Activated T-cell treated with anti-CD3 and anti-CD28 coated beads, Interleukin-2, amount 50 U/mL, for 4 hours (primary cell): ENCODE measurements at places on chromosomes 3 and 15. TPM values are rescaled to one million over a fixed set of nuclear protein-coding genes. Genes with fewer than 3 reads are reported as not detected.

GRCh38 chr3:195031574-195032003, 239.4 kb downstream of the XXYLT1 start:
- no peak for DNase-seq

DNA sequence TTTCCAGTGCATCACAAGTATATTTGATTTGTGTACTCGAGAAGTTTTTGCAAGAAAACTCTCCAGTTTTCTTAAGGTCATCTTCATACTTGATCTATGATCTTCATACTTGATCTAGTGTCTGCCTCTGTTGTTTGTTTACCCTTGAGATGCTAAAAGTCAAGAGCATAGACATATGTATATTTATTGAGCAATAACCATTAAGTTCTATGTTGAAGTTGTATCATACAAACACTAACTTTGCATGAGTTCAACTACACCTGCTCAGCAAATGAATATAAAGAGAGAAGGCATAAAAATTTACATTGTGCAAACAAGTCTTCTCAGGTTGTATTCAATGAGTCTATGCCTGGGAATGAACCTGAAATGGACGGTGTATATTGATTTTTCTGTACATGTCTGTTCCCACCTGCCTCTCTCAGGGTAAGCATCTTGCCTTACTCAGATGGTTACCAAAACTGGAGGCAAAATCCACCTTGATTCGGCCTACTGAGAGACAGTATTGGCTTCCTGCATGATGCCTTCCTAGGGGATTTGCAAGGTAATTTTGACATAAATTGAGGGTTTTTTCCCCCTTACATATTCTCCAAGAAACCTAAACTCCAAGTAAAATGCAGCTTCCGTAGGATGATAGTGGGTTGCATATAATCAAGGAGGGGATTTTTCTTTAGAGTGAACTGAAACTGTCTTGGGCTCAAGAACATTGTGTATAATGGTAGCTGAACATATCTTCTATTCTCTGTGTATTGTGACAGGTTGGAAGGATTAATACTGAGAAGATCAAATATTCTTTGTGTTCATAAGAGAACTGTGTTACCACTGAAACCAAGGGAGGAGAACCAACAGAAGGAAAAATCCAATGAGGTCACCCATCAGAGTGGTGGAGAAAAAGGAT, 110.4 kb downstream of the FILIP1L start:
- DNase-seq = no peak

The ST8SIA2 gene
- total RNA-seq = not detected

DNA sequence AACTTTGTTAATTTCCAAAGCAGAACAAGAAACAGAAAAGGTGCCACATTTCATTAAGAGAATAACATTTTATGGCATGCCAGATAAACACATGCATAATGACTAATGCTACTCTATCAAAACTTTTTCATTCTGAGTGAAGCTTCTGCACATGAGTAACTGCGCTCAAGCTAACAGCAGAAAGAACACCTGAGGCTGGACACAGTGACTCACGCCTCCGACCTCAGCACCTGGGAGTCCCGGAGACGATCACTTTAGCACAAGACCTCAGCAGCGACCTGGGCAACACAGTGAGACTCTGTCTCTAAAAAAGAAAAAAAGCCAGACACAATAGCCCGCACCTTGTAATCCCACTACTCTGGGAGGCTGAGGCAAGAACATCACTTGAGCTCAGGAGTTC, 70.6 kb downstream of the ACAP2 start:
- no peak for DNase-seq

GRCh38 chr3:120198305-120198878, 86.6 kb downstream of the GPR156 start:
- no peak for DNase-seq

- DNase-seq = peak; percentile 67
Measured at GRCh38 chr3:52446631-52447511, 2.0 kb upstream of the SEMA3G start.

DNA sequence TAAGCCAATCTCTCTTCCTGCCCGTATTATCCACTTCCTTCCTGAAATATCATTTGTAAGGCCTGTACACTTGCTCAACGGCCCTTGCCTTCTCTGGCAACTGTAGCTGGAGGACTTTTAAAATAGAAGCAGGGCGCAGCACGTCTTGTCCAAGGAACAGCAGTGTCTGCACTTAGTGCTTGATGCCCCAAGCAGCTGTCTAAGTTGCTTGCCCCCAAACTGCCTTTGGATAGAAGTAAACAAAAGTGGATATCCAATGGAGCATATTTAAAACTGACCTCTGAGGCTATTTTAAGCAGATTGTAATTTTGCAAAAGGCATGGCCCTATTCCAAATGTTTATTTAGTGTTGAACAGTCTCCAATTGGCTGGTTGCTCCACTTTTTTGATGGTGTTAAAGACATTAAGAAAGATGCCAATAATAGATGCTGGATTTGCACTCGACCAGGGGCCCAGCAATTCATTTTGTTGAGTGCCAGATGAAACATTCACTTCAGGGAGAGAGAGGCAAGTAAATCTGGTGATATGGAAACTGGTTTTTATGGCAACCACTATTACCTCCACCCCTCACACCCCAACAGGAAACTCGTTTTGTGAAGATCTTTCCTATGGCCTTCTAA, 526.8 kb upstream of the TBL1XR1 start:
- no peak for DNase-seq

DNA sequence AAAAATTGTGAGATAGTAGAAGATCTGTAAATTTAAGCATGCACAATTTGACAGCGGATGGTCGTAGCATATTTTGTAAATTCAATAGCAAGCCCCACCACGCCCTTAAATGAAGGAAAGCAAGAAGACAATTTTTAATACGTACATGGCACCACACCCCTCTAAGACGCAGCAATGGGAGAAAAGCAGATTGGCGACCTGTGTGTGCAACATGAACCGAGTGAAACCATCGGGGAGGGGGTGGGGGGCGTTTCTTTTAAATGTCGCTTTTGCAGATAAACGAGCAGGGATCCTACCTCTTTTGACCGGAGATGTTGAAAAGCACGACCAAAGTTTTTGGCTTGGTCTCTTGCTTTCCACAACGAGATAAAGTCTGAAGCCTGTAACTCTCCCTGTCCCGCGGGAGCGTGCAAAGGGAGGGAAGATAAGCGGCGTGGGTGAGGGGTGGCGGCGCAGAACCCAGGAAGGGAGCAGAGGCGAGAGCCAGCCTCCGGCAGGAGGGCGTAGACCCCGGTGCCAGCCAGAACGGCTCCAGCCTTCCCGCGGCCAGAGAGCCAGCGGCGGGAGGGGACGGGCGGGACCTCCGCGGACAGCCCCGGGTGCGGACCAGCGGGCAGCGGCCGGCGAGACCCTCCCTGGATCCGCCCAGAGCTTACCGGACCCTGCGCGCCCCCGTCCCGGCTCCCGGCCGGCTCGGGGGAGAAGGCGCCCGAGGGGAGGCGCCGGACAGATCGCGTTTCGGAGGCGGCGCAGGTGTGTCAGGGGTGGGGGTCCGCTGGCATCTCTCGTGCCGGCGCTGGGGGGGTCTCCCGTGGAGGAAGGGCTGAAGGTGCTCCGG, at the start of gene CHL1:
TSS of gene CHL1 (plus strand) at position 453 of the 838 bp plus-strand sequence. CDS start 123,014 bp downstream, outside the sequence.
- DNase-seq = no peak

DNA sequence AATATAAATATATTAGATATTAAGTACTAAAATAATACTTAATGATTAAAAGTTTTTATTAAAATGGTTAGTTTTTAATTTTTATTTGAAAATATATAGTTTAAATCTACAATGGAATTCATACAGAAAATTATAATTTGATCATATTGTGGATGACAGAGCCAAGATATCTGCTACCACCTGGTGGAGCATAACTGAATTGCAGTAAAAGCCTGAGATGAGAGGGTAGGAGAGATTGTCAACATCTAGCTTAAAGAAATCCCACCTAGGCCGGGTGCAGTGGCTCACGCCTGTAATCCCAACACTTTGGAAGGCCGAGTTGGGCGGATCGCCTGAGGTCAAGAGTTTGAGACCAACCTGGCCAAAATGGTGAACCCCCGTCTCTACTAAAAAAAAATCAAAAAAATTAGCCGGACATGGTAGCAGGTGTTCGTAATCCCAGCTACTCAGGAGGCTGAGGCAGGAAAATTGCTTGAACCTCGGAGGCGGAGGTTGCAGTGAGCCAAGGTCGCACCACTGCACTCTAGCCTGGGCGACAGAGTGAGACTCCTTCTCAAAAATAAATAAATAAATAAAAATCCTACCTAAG, 25.1 kb upstream of the CSTA start:
- peak; percentile 29 for DNase-seq

The SLC12A1 gene
- not detected for total RNA-seq

The EFHB gene
- not detected for total RNA-seq

DNA sequence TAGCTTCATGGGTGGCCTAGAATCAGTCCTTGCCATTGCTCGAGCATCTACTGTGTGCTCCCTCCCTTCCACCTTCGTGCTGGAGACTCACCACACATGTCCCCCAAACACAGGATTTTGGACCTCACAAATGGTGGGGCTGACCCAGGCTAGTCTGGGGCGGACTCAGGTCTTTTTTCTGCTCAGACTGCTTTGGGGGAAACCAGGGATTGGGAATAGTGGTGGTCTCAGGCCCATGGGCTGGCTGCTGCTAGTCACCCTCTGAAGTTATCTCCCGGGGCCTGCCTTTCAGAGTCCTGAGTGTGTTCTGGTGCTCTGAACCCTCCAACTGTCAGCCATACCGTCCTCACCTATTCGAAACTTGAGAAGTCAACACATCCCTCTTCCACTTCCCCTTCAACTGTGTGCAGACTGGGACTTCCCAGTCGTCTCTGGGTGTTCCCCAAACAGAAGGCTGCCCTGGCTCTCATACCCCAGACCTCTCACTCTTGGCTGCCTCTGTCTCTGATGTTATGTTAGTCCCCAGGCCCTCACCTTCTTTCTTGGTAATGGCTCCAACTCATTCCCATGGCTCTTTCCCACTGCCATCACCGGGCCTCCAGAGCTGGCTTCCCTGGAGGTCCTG, 46.0 kb downstream of the PPCDC start:
- DNase-seq = no peak

The CYP8B1 gene
- total RNA-seq = 0.10 TPM

The PCOLCE2 gene
- total RNA-seq = 0.21 TPM

GRCh38 chr15:40310001-40310959, 2.5 kb upstream of the PLCB2 start:
- peak; percentile 48 for DNase-seq

- no peak for DNase-seq
Measured at GRCh38 chr15:88617790-88618189, 3.4 kb upstream of the AEN start.

The COX17 gene
- total RNA-seq = 94.7 TPM

GRCh38 chr3:131903988-131904415, 130.8 kb downstream of the CPNE4 start:
- DNase-seq = no peak

DNA sequence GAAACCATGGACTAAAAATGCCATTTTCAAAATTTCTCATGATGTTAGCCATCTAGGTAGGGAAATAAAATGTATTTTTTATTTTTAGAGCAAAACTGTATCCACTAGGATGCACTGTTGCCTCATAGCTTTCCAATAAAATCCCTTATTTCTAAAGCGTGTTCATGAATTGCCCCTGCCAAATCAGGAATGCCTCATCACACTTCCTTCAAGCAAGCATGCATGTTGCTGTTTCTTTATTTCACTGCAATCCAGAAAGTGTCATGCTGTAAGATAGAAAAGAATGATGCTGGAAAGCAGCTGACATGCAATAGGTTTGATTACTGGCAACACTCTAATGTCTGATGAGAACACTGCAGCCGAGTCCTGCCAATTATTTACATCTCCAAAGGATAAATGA, 239.5 kb downstream of the CHL1 start:
- DNase-seq = no peak

DNA sequence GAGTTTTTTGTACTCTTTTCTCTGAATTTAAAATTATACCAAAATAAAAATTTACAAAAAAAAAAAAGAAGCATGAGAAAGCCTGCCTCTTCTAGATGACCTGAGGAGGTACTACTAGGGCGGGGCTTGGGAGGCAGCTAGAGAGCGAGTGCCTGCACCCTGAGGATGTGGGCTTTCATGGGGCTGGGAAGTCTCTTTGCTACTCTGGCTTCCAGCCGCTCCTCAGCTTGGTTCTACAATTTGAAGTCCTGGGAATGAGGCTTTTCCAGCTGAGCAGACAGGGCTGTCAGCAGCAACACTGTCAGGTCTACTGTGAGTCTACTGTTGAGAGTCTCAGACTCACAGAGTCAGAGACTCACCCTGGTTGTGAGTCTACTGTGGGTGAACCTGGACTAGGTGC, 8.2 kb upstream of the PSTPIP1 start:
- no peak for DNase-seq

The SHF gene
- total RNA-seq = 17.5 TPM

- DNase-seq = no peak
Measured at GRCh38 chr3:146896711-146897110, 291.6 kb upstream of the PLSCR5 start.

DNA sequence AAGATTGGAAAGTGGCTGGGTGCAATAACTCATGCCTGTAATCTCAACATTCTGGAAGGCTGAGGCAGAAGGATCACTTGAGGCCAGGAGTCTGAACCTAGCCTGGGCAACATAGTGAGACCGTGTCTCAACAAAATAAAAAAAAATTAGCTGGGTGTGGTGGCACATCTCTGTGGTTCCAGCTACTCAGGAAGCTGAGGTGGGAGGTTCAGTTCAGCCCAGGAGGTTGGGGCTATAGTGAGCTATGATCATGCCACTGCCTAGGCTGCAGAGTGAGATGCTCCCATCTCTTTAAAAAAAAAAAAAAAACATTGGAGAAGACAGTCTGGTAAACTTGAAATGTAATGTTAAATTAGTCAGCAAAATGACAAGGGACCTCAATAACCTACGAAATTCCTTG, 57.9 kb downstream of the STAG1 start:
- DNase-seq = no peak

GRCh38 chr15:33161209-33161608, 33.3 kb downstream of the FMN1 start:
- no peak for DNase-seq

DNA sequence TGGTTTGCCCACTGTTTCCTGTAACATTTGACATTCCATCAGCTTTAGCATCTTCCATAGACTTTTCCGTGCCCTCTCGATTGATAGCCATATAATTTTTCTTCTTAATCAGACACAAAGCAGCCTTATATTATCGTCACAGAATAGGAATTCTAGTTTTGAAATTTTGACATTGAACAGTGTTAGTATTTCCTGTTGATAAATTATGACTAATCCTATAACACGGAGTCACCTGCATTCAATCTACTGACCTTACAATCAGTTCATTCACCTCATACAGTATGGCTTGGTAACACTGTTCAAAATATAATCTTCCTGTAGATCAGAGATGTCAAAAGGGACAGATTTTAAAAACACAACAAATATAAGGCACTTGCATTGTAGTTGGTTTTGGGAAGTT, 423.7 kb downstream of the C3orf38 start:
- no peak for DNase-seq

The PPP1R14D gene
- total RNA-seq = not detected

- no peak for DNase-seq
Measured at GRCh38 chr15:74843891-74844299, 939 bp upstream of the ULK3 start.
